ENCODE measurements at places on chromosomes 5 and 9. TPM values are rescaled to one million over a fixed set of nuclear protein-coding genes. Genes with fewer than 3 reads are reported as not detected.

GRCh38 chr5:119420169-119420568, 32.1 kb upstream of the HSD17B4 start:
- no peak overlapping the region for H3K4me3 ChIP-seq
- no peaks in the 10 kb centered on the region for H3K36me3 ChIP-seq
- H3K4me1 ChIP-seq = no peaks in the 10 kb centered on the region
- no peaks in the 10 kb centered on the region for H3K27me3 ChIP-seq
- DNase-seq = no peak

DNA sequence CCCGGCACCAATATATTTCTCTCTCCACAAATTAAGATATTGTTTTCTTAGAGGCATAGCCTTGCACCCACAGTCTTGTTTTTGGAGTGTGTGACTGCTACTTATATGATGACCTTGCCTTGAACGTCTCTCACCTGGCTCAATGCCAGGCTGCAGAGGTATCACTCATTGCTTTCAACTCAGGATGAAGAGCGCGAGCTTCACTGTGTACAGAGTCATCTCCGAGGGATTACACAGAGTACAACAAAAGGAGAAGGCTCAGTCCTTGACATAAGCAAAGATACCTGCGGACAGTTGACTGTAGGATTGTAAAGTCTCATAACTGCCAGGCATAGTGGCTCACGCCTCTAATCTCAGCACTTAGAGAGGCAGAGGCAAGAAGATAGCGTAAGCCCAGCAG, 53.8 kb downstream of the CD180 start:
- no peaks in the 10 kb centered on the region for H3K4me1 ChIP-seq
- DNase-seq = no peak
- no peaks in the 10 kb centered on the region for H3K27me3 ChIP-seq

RXRA gene
- total RNA-seq = 70.6 TPM

DNA sequence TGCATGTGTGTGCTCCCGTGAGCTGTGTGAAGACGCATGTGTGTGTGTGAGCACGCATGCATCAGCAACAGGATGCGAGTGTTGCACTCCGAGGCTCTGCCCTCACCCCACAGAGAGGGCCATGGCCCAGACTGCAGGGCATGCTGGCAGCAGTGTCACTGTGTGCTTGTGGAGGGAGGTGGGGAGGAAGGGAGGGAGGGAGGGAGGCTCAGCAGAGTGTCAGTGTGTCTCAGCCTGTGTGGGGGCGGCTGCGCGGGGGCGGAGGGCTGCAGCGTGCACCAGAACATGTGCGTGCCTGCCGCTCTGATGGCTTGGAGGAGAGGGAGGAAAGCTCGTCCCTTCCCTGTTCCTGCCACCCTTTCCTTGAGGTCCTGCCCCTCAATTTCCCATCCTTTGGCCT, 5.3 kb downstream of the CAMK2A start:
- no peak for DNase-seq

ERMP1 gene
- total RNA-seq = 18.3 TPM

PRRX2 gene
- 0.20 TPM for total RNA-seq

DNA sequence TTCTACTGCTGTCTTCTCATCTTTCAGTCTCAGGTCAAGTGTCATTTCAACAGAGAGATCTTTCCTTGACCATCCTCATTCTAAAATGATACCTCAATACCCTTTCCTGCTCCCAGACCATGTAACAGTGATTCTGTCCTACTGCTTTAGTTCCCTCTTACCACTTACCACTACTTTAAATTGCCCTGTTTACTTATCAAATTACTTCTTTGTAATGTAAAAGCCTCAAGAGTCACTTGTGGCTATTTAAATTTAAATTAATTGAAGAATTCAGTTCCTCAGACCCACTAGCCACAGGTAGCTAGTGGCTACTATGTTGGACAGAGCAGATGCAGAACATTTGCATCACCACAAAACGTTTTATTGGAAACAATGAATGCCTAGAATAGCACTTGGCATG, 217.3 kb downstream of the ADAMTS6 start:
- H3K27me3 ChIP-seq = no peaks in the 10 kb centered on the region
- H3K27ac ChIP-seq = no peak overlapping the region
- no peak overlapping the region for H3K4me3 ChIP-seq

- DNase-seq = no peak
- H3K36me3 ChIP-seq = no peaks in the 10 kb centered on the region
- H3K27me3 ChIP-seq = no peaks in the 10 kb centered on the region
- peaks cover 2% of the 10 kb centered on the region for H3K4me1 ChIP-seq
- H3K4me3 ChIP-seq = no peak overlapping the region
Observed at GRCh38 chr9:131621551-131622358, 76.4 kb downstream of the PRRT1B start.

NR5A1 gene
- 65.0 TPM for total RNA-seq

FKTN gene
- total RNA-seq = 14.3 TPM

EGFL7 gene
- 43.4 TPM for total RNA-seq

GRCh38 chr5:150075806-150076205, 10.5 kb downstream of the CSF1R start:
- H3K4me3 ChIP-seq = no peak overlapping the region
- no peaks in the 10 kb centered on the region for H3K27me3 ChIP-seq
- H3K27ac ChIP-seq = no peak overlapping the region
- no peaks in the 10 kb centered on the region for H3K4me1 ChIP-seq

- no peaks in the 10 kb centered on the region for H3K36me3 ChIP-seq
- peak overlapping the region; percentile 74 for H3K4me3 ChIP-seq
- peaks cover 3% of the 10 kb centered on the region for H3K4me1 ChIP-seq
Observed at GRCh38 chr5:178625679-178626483, 969 bp downstream of the CLK4 start.

- H3K4me1 ChIP-seq = no peaks in the 10 kb centered on the region
- no peak for DNase-seq
- no peak overlapping the region for H3K27ac ChIP-seq
- H3K36me3 ChIP-seq = no peaks in the 10 kb centered on the region
Observed at GRCh38 chr9:126169736-126170135, 156.9 kb upstream of the MVB12B start.

DNA sequence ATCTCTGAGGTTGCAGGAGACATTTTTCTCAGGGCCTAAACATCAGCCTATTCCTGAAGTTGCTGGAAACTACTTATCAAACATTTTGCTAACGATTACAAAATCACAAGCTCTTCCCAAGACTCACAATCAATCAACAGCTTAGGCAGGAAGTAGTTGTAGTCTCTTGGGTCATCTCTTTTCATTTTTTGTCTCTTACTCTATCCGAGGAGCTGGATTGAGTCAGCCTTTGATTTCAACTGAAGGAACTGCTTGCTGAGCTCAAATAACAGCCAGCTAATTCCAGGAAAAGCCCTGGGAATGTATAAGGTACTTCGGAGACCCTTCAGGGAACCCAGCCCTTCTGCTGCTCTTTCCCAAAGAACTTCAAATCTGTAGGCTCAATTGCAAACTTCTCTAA, 398.9 kb downstream of the PLK2 start:
- no peaks in the 10 kb centered on the region for H3K4me1 ChIP-seq
- no peaks in the 10 kb centered on the region for H3K36me3 ChIP-seq
- no peak overlapping the region for H3K4me3 ChIP-seq

DNA sequence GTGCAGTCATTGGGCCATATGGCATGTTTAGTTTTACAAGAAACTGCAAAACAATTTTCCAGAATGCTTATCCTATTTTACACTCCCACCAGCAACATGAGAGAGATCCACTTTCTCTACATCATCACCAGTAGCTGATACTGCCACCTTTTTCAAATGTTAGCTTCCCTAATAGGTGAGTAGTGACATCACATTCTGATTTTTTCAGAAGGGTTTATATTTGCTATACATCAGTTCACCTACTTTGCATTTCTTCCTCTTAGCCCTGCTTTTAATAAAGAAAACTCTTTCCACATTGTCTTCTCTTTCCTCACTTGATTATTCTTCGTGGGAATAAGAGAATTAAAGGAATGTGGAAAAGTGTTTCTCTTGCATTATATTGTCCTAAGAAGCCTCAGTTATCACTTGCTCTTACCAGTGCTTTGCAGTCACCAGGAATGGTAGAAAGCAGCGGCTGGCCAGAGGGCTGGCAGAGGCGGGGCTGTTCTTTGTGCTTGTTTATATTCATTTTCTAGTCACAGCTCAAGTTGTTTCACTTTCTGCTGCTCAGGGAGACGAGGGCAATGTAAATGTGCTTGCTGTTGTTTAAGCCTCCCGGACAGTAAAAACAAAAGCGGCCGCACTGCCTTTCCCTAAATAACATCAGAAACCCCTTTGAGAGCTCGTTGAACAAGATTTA, 164.8 kb downstream of the HSD17B3 start:
- no peak overlapping the region for H3K27ac ChIP-seq
- DNase-seq = peak; percentile 39
- no peaks in the 10 kb centered on the region for H3K36me3 ChIP-seq
- no peak overlapping the region for H3K4me3 ChIP-seq
- H3K27me3 ChIP-seq = no peaks in the 10 kb centered on the region

ANKRD34B gene
- not detected for total RNA-seq

DNA sequence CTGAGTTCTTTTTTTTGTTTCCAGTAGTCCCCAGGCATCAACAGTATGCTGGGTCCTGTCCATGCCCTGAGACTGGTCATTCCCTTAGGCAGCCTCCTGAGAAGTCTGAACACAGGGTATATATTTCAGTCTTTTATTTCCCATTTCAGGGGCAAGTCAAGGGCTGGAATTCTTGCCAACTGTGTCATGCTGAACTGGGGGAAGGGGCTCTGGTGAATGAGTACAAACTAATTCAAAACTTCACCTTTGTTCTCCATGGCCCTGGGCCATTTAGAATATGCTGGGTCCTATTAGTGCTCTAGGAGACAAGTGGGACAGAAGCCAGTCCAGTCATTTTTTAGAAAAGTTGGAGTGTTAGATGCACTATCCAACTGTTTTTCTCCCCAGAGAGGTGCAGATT, 170.3 kb downstream of the TMC1 start:
- no peak for DNase-seq
- no peaks in the 10 kb centered on the region for H3K36me3 ChIP-seq
- no peak overlapping the region for H3K4me3 ChIP-seq

- no peak overlapping the region for H3K27ac ChIP-seq
- no peak overlapping the region for H3K4me3 ChIP-seq
- H3K36me3 ChIP-seq = no peaks in the 10 kb centered on the region
- no peaks in the 10 kb centered on the region for H3K27me3 ChIP-seq
- DNase-seq = no peak
Observed at GRCh38 chr5:163913548-163913947, 408.1 kb downstream of the MAT2B start.

GRCh38 chr9:72384710-72385485, 19.9 kb upstream of the ZFAND5 start:
- DNase-seq = no peak
- no peaks in the 10 kb centered on the region for H3K36me3 ChIP-seq
- no peaks in the 10 kb centered on the region for H3K4me1 ChIP-seq
